ENCODE measurements at places on chromosomes 13 and 19. TPM values are rescaled to one million over a fixed set of nuclear protein-coding genes. Genes with fewer than 3 reads are reported as not detected.

FIZ1 gene
- total RNA-seq = 4.2 TPM

ZNF134 gene
- total RNA-seq = 14.1 TPM

LTBP4 gene
- total RNA-seq = 11.6 TPM

NTN5 gene
- total RNA-seq = not detected

NANOS2 gene
- not detected for total RNA-seq

KRTDAP gene
- total RNA-seq = not detected

CEACAM4 gene
- not detected for total RNA-seq

ATP4B gene
- total RNA-seq = not detected

CEACAM3 gene
- total RNA-seq = not detected

ZNF345 gene
- 3.2 TPM for total RNA-seq

LATS2 gene
- total RNA-seq = 61.8 TPM

ADPRHL1 gene
- total RNA-seq = 0.40 TPM

OCEL1 gene
- 5.5 TPM for total RNA-seq

NALCN gene
- total RNA-seq = 4.1 TPM

OR7D2 gene
- total RNA-seq = 0.22 TPM

MCEMP1 gene
- not detected for total RNA-seq

ZNF615 gene
- total RNA-seq = 8.9 TPM

CADM4 gene
- 1.7 TPM for total RNA-seq

ERICH4 gene
- total RNA-seq = not detected

FGF21 gene
- total RNA-seq = not detected

TMPRSS9 gene
- under 0.01 TPM for total RNA-seq

CGB5 gene
- 0.22 TPM for total RNA-seq

PPP2R1A gene
- 157 TPM for total RNA-seq

ZNF497 gene
- 0.40 TPM for total RNA-seq

STOML3 gene
- total RNA-seq = not detected

B3GNT3 gene
- not detected for total RNA-seq

SRRM5 gene
- total RNA-seq = 0.27 TPM

ZIC2 gene
- 0.14 TPM for total RNA-seq

RNF113B gene
- total RNA-seq = not detected

ZNF837 gene
- total RNA-seq = 0.57 TPM

TGFB1 gene
- 45.9 TPM for total RNA-seq

NAA16 gene
- total RNA-seq = 30.9 TPM

THSD1 gene
- total RNA-seq = 41.3 TPM

TYROBP gene
- total RNA-seq = not detected

ZNF560 gene
- total RNA-seq = 0.07 TPM

SIGLEC7 gene
- not detected for total RNA-seq

ADGRE1 gene
- not detected for total RNA-seq

CILP2 gene
- total RNA-seq = not detected

NLRP12 gene
- total RNA-seq = 0.13 TPM

OR1M1 gene
- not detected for total RNA-seq

RABAC1 gene
- 89.9 TPM for total RNA-seq

JUND gene
- total RNA-seq = 43.2 TPM

ADGRE3 gene
- not detected for total RNA-seq

PRSS57 gene
- not detected for total RNA-seq

PCDH17 gene
- total RNA-seq = 2.2 TPM

METTL21C gene
- total RNA-seq = not detected
